ENCODE measurements at places on chromosomes 1 and 21.

GRCh38 chr1:54547601-54548388, at the start of gene ACOT11:
Gene ACOT11, plus strand, starts transcription at chr1:54548228. Its CDS starts 82 bp downstream, at chr1:54548310.
- DNase-seq, result peak; percentile 91

DNA sequence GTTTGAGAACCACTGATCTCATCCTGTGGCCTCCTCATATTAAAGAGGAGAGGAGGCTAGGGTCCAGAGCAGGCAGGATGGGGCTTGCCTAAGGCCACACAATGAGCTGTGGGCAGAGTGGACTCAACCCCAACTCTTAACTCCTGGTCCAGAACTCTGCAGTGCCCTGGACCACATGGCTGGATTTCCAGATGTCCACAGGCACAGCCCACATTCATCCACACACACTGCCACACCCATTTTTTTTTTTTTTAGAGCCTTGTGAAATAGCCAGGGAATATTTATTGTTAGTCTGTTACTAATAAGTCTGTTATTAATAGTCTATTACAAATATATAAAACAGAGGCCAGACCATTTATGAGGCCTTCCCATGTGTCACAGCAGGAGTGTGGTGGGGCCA, 192.2 kb downstream of the TRABD2B start:
- no peak for DNase-seq

GRCh38 chr1:76830373-76830772, 36.9 kb upstream of the ST6GALNAC5 start:
- DNase-seq, result no peak

DNA sequence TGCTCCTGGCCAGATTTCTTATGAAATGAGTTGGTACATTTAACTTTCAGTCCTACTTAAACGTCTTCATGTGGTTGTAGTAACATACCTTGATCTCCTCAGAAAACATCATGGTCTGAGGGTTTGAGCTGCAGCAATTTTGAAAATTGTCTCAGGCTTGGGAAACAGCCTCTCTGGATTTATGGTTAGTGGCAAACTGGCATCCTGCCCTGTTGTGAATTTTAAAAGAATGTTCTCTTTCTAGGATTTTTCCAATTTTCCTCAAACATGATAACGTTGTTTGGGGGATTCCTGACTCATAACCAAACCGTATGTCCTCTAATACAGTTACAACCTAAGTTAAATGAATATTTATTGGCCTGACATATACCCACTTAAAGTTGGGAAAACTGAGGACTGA, 624.4 kb downstream of the LMO4 start:
- no peak for DNase-seq

DNA sequence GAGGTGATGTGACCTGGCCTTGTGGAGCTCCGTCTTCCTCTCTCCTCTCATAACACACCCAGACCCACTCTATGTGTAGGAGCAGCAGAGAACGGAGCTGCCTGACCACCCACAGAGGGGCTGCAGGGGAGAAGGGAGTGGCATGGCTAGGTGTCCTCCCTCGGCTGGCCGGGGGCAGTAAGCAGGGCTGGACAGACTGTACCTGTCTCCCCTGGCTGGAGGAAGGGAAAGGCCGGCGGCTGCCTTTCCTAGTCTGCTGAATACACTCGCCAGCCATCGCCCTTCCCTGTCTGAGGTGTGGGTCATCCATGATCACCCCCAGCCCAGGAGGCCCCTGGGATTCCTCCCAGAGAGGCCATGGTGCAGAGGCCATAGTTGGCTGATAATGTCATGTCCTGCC, 187.2 kb upstream of the AJAP1 start:
- no peak for DNase-seq

DNA sequence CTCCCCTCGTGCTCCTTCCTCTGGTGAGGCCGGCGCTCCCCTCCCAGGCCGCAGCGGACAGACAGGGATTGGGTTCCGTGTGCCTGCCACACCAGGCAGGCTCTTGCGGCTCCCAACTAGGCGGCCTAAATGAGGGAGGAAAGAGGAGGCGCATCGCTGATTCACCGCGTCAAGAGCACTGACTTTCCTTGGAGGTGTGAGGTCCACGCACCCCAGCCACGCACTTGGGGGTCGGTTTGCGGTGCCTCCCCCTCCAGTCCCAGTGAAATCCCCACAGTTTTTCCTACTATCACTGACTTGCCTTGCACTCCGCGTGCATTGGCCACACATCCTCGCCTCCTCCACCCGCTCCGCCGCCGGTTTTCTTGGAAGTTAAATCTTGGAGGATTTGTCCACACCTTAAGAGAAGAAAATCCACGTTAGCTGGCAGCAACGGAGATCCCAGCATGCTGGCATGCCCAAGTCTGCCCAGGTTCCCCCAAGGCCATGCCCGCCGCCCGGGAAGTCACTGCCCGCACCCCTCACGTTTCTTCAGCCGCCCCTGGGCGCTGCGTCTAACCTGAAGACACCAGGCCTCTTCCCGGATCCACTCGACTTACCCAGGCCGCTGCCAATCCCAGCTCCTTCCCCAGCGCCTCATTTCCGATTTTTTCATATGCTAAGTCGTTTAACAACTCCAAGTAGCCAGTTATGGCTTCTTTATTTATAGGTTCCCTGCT, 1.1 kb upstream of the FOXD3 start:
- no peak for DNase-seq

DNA sequence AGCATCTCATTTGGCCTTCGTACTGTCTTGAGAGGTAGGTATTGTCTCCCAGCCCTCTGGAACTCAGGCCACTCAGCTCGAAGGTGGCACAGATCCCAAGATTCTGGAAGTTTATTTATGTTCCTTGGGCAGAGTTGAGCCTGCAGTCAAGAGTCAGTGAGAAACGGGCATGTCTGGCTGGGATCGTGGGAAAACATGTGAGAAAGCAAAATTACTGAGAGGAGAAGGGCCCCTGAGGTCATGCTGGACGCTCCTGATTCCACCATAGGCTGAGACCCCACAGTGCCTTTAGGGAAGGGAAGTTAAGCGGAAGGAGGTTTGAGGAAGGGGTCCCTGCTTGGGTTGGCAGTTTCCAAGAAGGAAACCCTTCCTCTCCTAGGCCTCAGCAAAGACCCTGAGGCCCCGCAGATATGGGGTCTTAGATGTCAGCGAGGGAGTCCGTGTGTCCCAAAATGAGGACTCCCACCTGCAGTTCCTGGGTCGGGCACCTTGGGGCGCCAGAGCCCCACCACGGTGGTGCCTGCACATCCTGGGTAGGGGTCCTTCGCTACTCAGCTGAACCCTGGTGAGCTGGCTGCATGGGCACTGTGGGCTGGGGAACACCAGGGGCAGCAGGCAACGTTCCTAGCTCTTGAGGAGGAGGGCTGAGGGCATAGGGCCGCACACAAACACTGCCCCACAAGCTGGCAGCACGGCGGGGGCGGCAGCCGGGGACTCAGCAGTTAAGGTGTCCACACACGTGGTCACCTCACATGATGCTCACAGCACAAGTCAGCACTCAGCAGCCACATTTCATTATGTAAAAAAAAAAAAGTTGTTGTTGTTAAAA, 12.3 kb upstream of the SEMA4A start:
- no peak for DNase-seq

DNA sequence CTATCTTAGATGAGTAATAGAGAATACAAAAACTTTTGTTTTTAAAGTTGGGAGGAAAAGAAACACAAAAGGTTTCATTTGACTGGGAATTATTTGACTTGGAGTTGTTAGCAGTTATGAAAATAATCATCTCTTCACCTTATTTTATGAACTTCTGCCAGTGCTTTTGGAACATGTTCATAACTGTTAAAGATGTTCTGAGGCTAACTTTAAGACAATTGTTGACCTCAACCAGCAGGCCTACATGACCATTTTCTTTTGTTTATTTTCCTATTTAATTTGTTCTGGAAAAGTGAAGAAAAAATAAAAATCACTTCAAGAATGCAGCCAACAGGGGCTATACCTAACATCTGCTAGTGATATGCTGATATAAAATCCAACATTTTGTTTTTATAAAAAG, 37.4 kb downstream of the JAM2 start:
- DNase-seq, result no peak

GRCh38 chr1:32925403-32926162, 24.4 kb upstream of the TMEM54 start:
- DNase-seq, result no peak

GRCh38 chr1:168509875-168510791, 33.7 kb downstream of the XCL2 start:
- DNase-seq, result no peak

GRCh38 chr1:109398343-109399225, 866 bp upstream of the SORT1 start:
- DNase-seq, result no peak

- no peak for DNase-seq
Observed at GRCh38 chr1:201219481-201220387, 29.1 kb downstream of the IGFN1 start.

DNA sequence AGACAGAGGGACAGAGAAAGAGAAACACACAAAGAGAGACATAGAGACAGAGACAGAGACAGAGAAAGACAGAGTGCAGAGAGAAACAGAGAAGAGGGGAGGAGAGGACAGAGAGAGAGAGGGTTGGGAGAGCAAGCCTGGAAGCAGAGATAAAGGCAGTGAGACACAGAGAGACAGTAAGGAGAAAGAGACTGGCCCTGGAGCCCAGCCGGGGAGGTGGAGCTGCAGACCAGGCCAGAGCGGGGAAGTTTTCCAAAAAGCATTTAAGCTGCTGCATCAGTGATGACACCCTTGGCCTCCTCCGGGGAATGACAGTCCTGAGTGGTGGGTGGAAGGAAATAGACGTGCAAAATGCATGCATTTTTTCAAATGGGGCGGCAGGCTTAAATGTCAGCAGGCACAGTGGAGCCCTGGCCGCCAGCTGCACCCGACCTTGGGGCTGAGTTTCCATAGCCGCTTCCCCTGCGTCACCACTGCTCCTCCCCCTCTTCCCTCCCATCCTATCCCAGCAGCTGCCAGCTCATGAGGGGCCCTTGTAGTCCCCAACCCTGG, 95.4 kb upstream of the KLHDC7A start:
- DNase-seq, result no peak

GRCh38 chr1:8854240-8854639, 24.2 kb downstream of the ENO1 start:
- no peak for DNase-seq

GRCh38 chr1:217524787-217525520, 105.9 kb downstream of the GPATCH2 start:
- DNase-seq, result no peak

DNA sequence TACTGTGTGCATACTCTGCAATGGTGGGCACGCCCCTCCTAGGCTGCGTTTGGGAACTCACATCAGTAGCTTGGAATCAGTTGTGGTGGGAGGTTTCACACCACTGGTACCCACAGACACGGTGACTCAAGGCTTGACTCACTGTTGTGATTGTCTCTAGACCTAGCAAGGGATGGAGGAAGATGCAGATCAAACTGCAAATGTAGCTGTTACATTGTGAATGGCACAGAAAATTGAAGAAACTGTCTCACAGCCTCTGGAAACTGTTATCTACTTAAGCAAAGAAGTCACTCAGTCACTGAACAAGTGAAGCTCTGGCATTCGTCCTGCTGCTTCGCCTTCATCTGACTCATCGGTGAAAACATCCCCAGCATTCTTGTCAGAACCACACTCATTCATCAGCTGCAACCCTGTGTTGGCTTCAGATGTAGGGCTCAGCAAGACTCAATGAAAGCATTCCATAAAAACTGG, 59.5 kb downstream of the POFUT2 start:
- DNase-seq, result no peak

GRCh38 chr1:12314333-12314903, 84.6 kb downstream of the VPS13D start:
- peak; percentile 62 for DNase-seq

DNA sequence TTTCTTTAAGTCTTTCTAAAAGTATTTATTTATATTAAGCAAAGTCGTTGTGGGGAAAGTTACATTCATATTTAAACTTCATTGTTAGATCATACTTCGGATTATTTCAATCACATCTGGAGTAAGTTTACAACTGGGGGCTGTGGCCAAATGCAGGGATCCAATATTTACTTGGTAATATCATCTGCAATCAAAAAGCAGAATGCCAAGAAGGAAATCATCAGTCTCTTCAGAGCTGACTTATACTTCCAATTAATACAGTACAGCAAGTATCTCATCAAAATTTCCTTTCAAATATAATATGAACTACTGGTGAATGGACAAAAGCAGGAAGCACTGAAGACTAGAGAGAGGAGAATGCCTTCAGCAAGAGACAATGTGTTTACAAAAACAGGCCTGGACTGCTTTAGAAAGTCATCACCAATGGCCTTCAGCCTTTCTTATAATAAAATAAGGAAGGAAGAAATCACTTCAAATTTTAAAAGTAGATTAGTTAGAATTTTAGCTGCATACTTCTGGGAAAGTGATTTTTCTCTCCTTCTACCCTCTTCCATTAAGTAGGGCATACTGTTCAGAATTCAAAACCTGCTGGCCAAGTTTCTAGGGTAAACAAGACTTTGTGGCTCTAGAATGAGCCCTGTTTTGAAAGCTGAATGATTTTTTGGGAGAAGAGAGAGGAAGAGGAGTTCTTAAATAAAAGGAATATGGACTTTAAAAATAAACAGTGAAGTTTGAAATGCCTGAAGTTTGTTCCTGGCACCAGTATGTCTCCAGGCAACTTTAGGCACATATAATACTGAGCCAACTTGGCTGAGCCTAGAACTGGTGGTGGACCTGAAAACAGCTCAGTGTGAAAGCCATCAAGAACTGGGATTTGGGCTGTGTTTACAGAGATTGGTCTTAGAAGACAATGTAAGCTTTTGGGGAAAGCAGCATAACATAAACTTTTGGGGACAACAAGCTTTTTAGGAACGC, 22.2 kb upstream of the MYOC start:
- no peak for DNase-seq

- no peak for DNase-seq
Observed at GRCh38 chr1:39017266-39017665, 8.9 kb upstream of the NDUFS5 start.

- no peak for DNase-seq
Observed at GRCh38 chr1:17278996-17279830, 28.8 kb upstream of the PADI4 start.

DNA sequence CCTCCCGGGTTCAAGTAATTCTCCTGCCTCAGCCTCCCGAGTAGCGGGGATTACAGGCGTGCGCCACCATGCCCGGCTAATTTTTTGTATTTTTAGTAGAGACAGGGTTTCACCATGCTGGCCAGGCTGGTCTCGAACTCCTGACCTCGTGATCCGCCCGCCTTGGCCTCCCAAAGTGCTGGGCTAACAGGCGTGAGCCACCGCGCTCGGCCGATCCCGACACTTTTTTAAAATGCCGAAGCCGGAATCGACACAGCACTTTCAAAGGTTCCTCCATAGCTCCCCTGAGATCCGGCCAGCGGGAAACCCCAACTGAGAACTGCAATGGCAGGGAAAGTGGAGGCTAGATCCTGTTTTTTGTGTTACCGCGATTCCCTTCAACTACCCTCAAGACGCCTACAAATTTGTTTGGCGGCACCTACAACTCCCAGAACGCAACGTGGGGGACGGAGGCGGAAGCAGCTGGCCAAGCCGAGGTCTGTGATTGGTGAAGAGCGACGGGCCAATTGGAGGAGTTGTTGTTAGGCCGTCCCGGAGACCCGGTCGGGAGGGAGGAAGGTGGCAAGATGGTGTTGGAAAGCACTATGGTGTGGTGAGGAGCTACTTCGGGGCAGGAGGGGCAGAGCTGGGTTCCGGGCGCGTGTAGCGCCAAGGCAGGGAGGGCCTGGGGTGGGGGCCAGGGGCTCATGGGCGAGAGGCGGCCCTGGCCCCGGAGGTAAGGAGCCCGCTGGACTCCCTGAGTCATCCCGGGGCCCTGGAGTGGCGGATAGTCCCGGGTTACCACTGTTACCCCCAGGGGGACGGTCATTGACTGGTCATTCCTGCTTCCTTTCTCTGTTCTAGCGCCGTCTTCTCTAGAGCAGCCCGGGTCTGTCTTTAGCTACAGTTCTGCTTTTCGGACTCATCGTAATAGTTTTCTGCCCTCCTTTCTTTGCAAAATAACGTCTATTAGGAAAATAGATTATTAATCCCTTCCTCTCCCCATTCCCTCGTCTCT, at the start of gene PSMD4:
PSMD4 (plus strand) TSS at position 518 of the 997 bp plus-strand sequence; CDS start at position 567, 49 bp downstream.
- peak; percentile 98 for DNase-seq

- no peak for DNase-seq
Observed at GRCh38 chr1:221418346-221418745, 323.5 kb downstream of the DUSP10 start.
